ENCODE measurements at places on chromosomes 4 and X.

DNA sequence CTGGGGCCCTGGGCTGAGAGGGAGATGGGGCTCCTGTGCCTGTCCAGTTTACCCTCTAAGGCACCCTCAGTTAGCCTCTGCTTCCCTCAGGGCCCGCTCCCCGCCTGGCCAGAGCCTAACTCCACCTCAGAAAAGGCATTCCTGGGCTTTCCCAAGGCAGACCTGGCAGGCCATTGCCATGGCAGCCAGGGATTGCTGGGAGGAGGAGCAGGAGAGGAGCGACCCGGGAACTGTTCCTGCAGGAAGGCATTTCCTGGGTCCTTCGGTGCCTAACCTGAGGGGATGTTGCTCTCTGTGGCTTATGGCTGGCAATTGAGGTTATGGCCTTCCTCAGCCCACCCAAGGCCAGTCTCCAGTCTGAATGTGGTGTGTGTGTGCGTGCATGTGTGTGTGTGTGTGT lies 131.3 kb downstream of the PJA1 start:
- DNase-seq: no peak

GRCh38 chr4:21709031-21709430 lies 239.5 kb downstream of the KCNIP4 start:
- no peak for DNase-seq

DNA sequence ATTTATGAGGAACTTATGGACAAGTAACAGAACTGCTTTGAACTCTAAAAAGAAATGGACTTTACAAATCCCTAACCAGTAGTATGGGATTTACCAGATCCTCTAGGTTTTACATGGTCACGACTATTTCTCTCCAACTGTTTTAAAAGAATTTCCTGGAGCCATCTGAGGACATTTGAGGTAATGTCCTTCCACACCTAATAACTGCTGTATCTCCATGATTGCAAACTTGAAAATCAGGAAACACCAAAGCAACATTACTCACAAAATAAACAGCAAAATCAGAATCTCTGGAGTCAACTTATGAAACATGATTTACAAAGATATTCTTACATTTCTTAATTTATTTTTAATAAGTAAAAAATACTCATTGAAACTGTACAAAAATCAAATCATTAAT lies 58.0 kb downstream of the STAP1 start:
- no peak for DNase-seq

GRCh38 chr4:107719207-107719921 lies 670 bp downstream of the PAPSS1 start:
- DNase-seq: no peak

- no peak for DNase-seq
Observed at GRCh38 chr4:58453956-58454355, 1343.8 kb upstream of the IGFBP7 start.

DNA sequence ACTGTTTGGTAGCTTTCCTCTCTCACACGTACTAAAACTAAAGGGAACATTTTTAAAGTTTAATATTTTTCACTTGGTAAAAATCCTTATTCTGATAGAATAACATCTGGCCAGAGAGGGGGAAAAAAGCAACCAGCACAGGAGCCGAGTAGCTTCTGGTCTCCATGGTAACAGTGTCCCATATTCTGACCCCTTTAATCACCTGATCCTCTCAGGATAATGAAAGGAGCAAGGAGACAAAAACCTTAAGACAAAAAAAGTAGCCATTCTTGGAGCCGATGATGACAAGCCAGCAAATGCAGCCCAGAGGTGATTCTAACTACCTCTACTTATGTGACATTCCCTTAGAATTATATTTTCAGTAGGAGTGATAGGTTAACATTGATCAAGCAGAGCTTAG lies 126.6 kb downstream of the SLC39A8 start:
- DNase-seq: no peak

GRCh38 chr4:98586962-98587354 lies 71.5 kb downstream of the TSPAN5 start:
- DNase-seq: no peak

- no peak for DNase-seq
Observed at GRCh38 chr4:17358241-17358640, 153.6 kb downstream of the QDPR start.

DNA sequence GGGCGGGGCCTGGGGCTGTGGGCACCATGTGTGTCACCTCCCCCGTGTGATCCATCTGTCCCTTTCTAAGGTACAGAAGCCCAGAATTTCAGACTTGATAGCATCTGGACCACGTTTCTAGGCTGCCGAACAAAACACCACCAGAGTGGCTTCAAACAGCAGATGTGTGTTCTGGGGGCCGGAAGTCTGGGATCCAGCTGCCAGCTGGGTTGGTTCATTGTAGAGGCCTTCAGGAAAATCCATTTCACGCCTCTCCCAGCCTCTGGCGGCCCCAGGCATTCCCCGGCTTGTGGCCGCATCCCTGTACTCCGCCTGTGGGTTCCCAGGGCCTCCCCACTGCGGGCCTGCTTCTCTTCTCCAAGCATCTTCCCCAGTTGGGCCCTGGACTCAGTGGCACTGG lies 39.6 kb upstream of the GPR78 start:
- no peak for DNase-seq
